Ascending aorta (tissue), 2 donors: ENCODE measurements at places on chromosomes 12 and 14. TPM values are rescaled to one million over a fixed set of nuclear protein-coding genes. Genes with fewer than 3 reads are reported as not detected.

GRCh38 chr14:77205566-77205965, 24.0 kb downstream of the TMEM63C start:
- H3K27me3 ChIP-seq, result peaks cover 4% of the 10 kb centered on the region
- H3K27ac ChIP-seq, result no peak overlapping the region
- H3K36me3 ChIP-seq, result no peaks in the 10 kb centered on the region
- H3K4me3 ChIP-seq, result no peak overlapping the region

DNA sequence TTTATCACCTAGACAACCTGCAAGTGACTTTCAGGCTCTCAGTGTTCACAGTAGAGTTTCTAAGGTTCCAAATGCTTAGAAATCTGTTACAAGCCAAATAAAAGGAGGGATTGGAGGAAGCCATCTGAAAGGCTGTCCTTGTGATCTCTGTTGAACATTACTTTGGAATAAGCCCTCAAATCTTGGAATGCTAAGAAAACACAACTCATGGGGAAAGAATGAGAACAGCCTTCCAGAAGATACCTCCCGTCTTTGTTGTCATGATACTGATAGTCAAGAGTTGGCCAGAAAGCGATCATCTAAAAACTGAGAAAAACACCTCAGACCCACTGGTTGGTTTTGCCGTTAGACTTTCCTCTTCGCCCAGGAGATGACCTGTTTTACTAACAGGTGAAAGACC, 44.4 kb upstream of the KCNK13 start:
- H3K27ac ChIP-seq, result no peak overlapping the region
- DNase-seq, result no peak
- no peak overlapping the region for H3K4me3 ChIP-seq
- H3K4me1 ChIP-seq, result no peaks in the 10 kb centered on the region
- H3K36me3 ChIP-seq, result peaks cover 7% of the 10 kb centered on the region

GRCh38 chr14:101113835-101114725, 210.6 kb upstream of the RTL1 start:
- no peak overlapping the region for H3K27ac ChIP-seq
- no peaks in the 10 kb centered on the region for H3K4me1 ChIP-seq
- H3K27me3 ChIP-seq, result no peaks in the 10 kb centered on the region
- no peaks in the 10 kb centered on the region for H3K36me3 ChIP-seq
- peak; percentile 38 for DNase-seq

- H3K4me3 ChIP-seq, result no peak overlapping the region
- H3K27me3 ChIP-seq, result no peaks in the 10 kb centered on the region
- H3K27ac ChIP-seq, result no peak overlapping the region
- no peaks in the 10 kb centered on the region for H3K4me1 ChIP-seq
These were observed 71.1 kb upstream of the SOX5 start for GRCh38 chr12:24020397-24021163.

GRCh38 chr14:97010491-97011160, 213.4 kb downstream of the VRK1 start:
- no peaks in the 10 kb centered on the region for H3K36me3 ChIP-seq
- no peak overlapping the region for H3K27ac ChIP-seq
- H3K4me3 ChIP-seq, result no peak overlapping the region
- no peak for DNase-seq
- no peaks in the 10 kb centered on the region for H3K4me1 ChIP-seq
- no peaks in the 10 kb centered on the region for H3K27me3 ChIP-seq

DNA sequence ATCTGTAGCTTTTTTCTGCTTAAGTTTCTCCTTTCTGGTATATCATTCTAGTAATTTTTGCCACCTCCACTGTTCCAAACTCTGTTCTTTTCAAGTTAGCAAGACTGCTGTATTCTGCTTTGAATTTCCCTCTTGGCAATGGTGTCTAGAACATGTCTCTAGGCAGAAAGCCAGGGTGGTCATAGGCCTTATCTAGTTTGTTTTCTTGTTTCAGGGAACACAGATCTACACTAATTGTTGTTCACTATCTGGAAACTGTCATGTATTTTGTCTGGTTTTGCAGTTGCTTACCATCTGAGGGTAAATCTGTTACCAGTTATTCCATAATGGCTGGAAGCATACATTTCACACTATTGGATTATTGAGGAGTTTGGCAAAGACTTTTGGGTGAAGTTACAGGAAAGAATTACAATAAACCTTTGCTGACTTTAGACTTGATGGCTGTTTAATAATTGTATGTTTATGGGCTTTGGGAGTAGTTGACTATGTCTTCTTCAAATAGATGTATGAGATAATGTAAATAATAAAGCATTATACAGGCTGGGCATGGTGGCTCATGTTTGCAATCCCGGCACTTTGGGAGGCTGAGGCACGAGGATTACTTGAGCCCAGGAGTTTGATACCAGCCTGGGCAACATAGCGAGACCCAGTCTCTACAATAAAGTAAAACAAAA, 41.4 kb downstream of the FUT8 start:
- H3K27me3 ChIP-seq, result no peaks in the 10 kb centered on the region
- H3K4me1 ChIP-seq, result no peaks in the 10 kb centered on the region
- H3K36me3 ChIP-seq, result no peaks in the 10 kb centered on the region
- DNase-seq, result no peak
- no peak overlapping the region for H3K27ac ChIP-seq

DNA sequence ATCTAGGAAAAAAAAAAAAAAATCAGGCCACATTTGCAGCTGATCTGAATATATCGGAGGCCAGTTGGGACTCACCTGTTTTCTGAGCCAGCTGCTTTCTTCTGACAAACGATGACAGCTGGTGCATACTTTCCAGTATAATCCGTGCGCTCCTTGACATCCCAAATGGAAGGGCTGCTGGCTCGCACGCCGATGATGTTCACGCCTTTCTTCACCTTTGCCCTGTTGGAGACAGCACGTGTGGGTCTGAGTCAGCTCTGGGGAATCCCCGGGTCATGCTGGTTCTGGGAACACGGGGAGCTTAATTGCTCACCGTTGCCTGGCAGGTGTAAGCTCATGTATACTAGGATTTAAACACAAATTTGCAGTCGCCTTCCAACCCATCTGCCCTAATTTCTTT, 372.8 kb downstream of the TMEM132D start:
- no peaks in the 10 kb centered on the region for H3K36me3 ChIP-seq
- H3K27me3 ChIP-seq, result no peaks in the 10 kb centered on the region
- H3K4me1 ChIP-seq, result no peaks in the 10 kb centered on the region
- H3K4me3 ChIP-seq, result no peak overlapping the region

DNA sequence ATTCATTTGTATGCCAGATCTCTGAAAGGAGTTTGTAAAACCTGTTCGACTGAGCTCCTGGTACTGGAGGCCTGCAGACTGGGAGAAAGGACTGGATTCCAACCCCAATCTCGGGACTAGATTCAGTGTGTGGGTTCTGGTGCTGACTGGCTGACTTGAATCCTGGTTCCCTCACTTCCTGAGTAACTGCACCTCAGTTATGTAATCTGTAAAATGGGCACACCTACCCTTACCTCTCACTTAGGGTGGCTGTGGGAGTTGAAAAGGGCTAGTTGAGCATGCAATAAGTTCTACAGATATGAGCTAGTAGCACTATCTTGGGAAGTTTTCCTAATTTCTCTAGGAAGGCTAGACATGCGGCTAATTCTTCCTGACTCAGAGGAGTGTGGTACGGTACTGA, 621.3 kb upstream of the TBX3 start:
- no peaks in the 10 kb centered on the region for H3K4me1 ChIP-seq
- H3K4me3 ChIP-seq, result no peak overlapping the region
- H3K36me3 ChIP-seq, result no peaks in the 10 kb centered on the region

GRCh38 chr12:106187842-106188241, 49.1 kb upstream of the NUAK1 start:
- no peaks in the 10 kb centered on the region for H3K27me3 ChIP-seq
- H3K4me3 ChIP-seq, result no peak overlapping the region
- no peaks in the 10 kb centered on the region for H3K36me3 ChIP-seq

DNA sequence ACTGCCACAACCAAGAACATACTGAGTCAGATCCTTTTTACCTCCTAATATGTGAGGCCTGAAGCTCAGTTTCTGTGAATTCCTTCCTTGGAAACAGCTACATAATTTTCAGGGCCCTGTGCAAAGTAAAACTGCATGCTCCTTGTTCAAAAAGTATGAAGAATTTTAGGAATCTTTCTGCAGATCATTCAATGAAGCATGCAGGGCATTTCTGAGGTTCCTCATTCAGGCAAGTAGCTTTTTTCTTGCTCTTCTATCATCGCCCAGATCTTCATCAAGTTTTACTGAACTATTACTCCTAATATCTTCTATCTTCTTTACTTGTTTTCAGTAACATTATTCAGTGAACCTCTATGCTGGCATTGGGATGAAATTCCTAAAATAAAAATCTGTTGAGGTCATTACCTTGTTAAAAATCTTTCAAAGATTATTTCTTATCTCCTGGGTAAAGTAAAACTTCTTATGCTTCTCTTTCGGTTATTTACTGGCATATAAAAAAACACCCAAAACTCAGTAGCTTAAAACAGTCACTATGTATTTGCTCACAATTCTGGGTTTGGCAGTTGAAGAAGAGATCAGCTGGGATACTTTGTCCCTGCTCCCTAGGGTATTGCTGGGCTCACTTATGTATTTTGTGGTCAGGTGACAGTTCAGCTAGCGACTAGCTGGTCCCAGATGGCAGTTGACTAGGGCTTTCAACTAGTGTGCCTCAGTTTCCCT, 42.6 kb upstream of the KRR1 start:
- no peak overlapping the region for H3K4me3 ChIP-seq
- no peak for DNase-seq
- H3K4me1 ChIP-seq, result no peaks in the 10 kb centered on the region
- H3K27ac ChIP-seq, result no peak overlapping the region
- no peaks in the 10 kb centered on the region for H3K36me3 ChIP-seq

DNA sequence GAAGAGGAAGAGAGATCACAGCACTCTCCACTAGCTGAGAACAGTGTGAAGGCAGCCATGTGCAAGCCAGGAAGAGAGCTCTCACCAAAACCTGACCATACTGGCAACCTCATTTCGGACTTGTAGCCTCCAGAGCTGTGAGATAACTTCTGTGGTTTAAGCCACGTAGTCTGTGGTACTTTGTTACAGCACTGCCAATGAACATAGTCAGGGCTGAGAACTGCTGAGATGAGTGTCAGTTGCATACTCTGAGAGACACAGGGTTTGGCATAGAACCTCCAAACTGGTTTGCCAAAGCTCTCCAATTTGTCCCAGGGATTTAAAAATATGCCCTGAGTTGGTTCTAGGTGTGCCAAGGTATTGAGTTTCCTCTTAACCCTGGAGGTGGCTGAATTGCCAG, 218.6 kb downstream of the ATP23 start:
- no peak for DNase-seq
- no peaks in the 10 kb centered on the region for H3K27me3 ChIP-seq
- no peaks in the 10 kb centered on the region for H3K4me1 ChIP-seq
- no peaks in the 10 kb centered on the region for H3K36me3 ChIP-seq
- no peak overlapping the region for H3K27ac ChIP-seq

TBPL2 gene
- total RNA-seq, result not detected

AMN gene
- total RNA-seq, result 0.32 TPM
